ENCODE measurements at places on chromosomes 6 and 20.

- no peak for DNase-seq
Observed at GRCh38 chr6:133855276-133855990, 33.5 kb upstream of the TCF21 start.

DNA sequence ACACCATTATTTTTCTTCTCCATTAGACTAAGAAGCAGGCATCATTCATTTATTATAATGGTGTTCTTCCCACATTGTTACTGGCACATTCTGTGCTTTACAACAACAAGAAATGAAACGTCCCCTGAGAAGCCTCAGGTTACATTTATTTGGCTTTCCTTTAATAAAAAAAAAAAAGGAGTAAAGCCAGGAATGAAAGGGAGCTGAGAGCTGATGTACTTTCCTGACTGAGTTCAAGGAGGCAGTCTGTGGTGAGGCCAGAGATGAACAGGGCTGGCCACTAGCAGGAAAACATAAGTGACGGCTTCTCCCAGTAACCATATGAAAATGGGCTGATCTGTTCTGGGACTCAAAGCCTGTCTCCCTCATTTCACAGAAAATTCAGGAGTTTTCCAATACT, 742.1 kb downstream of the MAFB start:
- DNase-seq, result no peak

- DNase-seq, result no peak
Observed at GRCh38 chr20:57795977-57796560, 86.3 kb upstream of the PMEPA1 start.

- DNase-seq, result no peak
Observed at GRCh38 chr6:141482796-141483597, 649.7 kb upstream of the GJE1 start.

DNA sequence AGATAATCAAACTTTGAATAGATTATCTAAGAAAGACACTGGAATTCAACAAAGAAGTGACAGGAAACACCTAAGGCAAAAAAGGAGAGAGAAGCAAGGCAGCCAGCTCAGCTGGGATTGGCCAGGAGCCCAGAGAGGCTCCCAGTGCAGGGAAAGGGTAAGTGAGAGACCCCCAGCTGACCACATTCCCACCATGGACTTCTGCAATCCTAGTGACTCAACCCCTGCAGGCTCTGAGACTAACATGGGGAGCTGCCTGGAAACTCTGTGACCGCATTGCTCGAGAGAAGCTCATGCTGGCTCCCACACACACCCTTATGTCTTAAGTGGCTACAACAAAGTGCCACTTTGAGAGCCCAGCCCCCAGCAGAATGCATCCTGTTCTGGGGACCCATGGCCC, 215.1 kb downstream of the PACRG start:
- no peak for DNase-seq

GRCh38 chr6:160010067-160010466, 41.2 kb downstream of the IGF2R start:
- DNase-seq, result no peak

GRCh38 chr20:63103402-63104311, 96.9 kb upstream of the BHLHE23 start:
- DNase-seq, result no peak

DNA sequence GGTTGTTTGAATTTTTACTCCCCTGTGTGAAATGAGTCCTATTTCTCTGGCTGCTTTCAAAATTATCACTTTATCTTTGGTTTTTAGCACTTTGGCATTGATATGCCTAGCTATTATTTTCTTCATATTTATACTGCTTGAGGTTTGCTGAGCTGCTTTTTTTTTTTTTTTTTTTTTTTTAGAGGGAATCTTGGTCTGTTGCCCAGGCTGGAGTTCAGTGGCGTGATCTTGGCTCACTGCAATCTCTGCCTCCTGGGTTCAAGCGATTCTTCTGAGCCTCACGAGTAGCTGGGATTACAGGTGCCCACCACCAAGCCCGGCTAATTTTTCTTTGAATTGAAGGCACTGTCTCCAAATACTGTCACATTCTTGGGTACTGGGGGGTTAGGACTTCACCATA, 40.6 kb downstream of the STXBP5 start:
- DNase-seq, result no peak

DNA sequence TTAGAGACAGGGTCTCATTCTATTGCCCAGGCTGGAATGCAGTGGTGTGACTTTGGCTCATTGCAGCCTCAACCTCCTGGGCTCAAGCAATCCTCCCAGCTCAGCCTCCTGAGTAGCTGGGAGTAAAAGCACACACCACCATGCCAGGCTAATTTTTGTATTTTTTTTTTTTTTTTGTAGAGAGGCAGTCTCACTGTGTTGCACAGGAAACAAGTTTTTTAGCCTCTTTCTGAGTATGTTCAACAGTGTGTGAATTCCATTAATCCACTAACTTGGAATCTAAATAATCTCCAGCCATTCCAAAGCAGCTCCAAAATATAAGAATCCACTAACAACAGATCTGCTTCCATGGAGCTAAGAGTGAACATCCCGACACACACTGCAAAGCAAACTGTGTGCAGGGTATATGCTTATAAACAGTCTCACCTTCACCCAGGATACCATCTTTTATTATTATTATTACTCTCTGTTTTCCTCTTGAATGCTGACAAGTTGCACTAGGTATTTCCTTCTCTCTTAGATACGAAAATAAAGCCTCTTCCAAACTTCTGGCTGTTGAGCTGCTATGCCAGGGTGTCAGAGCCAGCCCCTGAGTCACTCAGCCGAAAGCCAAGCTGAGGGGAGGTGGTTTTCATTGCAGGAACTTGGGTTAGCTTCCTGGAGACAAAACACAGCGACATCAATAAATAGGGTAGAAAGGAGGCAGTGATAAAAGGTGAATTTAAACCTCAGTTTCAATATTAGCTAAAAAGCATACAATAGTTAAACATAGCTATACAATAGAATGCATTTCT, 264.9 kb downstream of the HIVEP2 start:
- DNase-seq, result no peak

Measured in DMS79 treated with DMSO at 0.1 percent for 48 hours (cell line).